ENCODE measurements at places on chromosomes 5 and 9. TPM values are rescaled to one million over a fixed set of nuclear protein-coding genes. Genes with fewer than 3 reads are reported as not detected.

The PRRX2 gene
- 10.8 TPM for total RNA-seq

The IL7R gene
- not detected for total RNA-seq

The SLC25A2 gene
- 0.14 TPM for total RNA-seq

The DMRT2 gene
- not detected for total RNA-seq

The PCAT7 gene
- 1.3 TPM for total RNA-seq

The KIAA0825 gene
- 0.63 TPM for total RNA-seq

The HTR1A gene
- not detected for total RNA-seq

All from H7 (cell line).